ENCODE measurements at places on chromosomes 1 and 21.

- DNase-seq = no peak
Measured at GRCh38 chr1:31763671-31764311, 349 bp downstream of the ADGRB2 start.

GRCh38 chr1:40720493-40720892 lies 29.0 kb downstream of the NFYC start:
- DNase-seq = no peak

DNA sequence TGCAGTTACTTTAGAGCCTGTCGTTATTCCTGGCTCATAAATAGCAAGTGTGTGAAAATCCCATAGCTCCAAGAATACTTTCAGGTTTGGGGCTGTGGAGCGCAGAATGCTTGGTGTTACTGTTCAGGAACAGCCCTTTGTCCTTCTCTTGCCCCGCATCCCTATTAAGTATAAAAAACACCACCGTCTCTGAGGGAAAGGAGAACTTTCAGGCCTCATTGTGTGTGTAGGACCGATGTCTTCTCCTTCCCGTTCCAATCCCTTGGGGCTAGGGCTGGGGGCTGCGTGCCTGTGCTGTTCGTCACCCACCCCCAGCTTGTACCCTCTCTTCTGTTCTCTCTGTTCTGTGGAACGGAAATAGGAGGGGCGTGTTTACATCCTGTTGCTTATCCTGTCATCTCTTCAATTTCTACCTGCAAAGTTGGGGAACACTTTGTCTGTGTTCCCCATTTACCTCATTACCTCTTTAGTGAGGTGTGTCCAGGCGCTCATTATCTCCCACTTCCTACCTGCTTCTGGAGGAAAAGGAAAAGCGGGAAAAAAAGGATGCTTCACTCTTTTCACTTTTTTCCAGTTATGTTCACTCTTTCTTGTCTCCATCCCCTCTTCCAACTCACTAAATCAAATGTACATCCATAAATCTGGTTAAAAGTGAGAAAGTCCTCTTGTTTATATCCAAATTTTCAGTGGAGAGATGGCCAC lies 788 bp upstream of the TXNIP start:
- DNase-seq = no peak

DNA sequence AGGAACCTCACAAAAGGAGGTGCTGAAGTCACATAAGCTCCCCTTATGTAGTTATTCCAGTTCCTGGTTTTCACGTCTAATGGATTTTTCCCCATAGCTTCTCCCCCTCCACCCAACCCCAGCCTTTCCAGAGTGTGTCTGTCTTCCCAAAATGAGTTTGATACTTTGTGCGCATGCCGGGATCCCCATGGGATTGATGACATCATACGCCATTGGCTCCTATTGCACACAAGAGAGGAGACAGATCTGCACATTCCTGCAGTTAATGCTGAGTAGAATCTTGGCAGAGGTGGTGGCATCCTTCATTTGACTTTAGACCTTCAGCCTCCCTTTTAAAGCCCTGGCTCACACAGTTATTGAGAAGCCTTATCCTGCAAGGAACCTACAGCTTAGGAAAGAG lies 71.4 kb downstream of the DDR2 start:
- DNase-seq = peak; percentile 37

DNA sequence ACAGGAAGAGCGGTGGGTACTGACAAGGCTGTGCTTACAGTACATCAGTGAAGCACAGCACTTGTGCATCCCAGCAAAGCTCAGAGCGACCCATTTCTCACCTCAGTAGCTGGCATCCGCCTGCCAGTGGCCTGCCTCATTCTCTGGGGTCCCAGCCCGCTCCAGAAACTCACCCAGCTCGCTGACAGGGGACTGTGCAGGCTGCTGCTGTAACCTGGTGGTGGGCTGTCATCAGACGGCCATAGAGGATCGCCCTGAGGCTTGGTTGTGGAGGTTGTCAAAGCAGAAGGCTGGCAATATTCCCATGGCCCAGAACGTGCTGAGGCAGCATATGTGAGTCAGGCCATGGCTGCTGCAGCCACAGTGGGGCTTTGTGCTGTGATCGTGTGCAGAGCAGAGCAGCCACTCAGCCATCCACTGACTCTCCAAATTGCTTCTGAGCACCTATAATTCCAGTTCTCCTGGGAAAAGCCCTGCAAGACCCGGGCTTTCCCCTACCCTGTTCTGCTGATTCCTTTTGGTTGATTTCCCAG lies 13.6 kb upstream of the GPR137B start:
- DNase-seq = no peak

- DNase-seq = no peak
Measured at GRCh38 chr21:45285266-45285931, 2.3 kb downstream of the POFUT2 start.

DNA sequence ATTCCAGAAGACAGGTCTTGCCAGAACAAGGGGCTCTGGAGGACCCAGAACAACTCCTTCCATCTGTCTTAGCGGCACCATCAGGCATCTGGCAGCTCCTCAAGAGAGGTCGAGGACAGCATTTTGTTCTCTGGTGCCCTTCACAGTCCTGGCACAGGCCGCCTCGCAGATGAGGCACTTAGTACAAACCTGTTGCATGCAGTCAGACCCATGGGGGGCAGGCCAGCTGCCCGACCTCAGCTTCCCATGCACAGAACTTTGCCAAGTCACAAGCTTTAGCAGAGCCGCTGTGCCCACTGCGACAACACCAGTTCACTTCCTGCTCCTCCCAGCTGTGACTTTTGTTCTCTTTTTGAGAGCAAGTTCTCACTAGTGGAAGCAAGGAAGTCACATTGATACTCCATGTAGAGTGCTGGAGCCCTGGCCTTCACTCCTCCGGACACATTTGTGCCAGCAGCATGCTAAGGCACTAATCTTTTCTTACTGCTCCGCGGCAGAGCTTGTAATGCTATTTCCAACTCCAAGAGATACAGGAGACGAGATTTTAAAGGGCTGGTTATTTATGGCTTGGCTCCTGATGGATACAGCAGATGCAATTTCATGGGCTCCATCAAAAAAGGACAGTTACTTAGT lies 44.6 kb downstream of the HMGB4 start:
- DNase-seq = no peak

DNA sequence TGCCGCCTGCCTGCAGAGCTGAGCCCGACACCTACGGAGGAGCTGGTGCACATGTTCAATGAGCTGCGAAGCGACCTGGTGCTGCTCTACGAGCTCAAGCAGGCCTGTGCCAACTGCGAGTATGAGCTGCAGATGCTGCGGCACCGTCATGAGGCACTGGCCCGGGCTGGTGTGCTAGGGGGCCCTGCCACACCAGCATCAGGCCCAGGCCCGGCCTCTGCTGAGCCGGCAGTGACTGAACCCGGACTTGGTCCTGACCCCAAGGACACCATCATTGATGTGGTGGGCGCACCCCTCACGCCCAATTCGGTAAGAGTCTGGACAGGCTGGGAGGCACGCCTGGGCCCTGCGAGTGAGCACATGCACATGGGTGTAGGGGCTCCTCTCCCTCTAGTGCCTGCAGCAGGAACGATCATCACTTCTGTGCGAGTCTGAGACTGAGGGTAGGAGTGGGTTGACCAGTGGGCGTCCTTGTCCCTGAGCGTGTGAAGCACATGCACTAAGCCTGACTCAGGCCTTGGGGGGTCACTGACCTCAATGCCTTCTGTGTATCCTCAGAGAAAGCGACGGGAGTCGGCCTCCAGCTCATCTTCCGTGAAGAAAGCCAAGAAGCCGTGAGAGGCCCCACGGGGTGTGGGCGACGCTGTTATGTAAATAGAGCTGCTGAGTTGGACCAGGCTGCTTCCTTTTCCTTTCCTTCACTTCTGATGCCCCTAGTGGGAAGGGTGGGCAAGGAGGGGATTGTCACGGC lies 6.9 kb downstream of the DMAP1 start:
- DNase-seq = no peak

DNA sequence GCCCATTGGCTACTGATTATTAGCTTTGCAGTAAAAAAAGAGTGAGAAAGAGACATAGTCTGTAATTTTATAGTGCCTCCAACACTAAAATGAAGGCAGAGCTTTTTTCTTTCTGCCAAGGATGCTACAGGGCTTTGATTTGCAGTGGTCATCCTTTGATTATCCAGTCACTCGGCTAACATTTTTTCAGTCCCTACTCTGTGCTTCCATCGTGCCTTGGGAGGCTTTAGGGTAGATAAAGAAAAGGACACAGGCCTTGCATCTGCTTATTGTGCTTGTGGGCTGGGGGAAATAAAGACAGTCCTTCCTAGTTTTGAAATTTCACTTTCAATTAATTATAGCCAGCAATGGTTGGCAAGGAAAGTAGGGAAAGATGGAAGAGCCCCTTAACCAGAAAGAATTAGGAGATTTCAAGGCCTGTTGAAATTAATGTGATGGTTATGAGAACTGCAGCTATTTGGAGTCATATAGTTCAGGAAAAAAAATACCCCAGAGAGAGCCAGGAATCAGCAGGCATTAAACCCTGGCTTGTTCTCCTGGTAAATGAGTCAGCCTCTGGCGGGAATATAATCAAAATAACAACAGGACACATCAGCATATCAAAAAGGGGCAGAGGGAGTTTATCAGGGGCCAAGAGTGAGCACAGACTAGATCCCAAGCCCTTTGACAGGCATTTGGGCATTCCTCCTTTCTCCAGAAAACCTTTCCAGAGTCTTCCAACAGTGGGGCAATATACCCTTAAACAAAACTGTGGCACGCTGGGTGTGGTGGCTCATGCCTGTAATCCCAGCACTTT lies 27.4 kb downstream of the CACHD1 start:
- DNase-seq = no peak

DNA sequence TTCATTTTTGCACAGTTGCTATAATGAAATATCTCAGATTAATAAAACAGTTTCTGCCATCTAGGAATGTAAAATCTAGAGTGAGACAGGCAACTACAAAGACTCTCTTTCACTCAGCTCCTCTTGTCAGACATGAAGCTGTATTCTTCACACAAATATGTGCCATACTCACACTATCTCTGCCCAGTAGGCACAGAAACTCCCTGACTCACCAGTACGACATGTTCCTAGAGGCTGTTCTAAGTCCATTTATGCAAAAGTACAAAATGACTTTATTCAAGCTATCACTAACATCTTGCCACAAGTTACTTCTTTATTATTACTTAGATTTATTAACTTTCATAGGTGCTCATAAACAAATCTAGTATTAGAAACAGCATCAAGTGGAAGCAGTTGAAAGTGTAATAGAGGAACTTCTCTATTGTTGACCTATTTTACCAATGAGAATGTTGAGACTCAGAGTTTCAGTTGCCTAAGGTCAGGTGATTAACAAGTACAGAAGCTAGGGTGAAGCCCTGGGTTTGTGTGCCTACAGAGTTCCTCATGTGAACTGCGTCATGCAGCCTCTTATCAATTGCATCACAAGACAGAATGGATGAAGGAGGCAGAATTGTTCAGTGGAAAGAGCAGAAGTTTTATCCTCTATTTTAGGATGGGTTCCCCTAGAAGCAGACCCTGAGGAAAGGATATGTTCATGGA lies 98.9 kb downstream of the RGS2 start:
- peak; percentile 51 for DNase-seq

DNA sequence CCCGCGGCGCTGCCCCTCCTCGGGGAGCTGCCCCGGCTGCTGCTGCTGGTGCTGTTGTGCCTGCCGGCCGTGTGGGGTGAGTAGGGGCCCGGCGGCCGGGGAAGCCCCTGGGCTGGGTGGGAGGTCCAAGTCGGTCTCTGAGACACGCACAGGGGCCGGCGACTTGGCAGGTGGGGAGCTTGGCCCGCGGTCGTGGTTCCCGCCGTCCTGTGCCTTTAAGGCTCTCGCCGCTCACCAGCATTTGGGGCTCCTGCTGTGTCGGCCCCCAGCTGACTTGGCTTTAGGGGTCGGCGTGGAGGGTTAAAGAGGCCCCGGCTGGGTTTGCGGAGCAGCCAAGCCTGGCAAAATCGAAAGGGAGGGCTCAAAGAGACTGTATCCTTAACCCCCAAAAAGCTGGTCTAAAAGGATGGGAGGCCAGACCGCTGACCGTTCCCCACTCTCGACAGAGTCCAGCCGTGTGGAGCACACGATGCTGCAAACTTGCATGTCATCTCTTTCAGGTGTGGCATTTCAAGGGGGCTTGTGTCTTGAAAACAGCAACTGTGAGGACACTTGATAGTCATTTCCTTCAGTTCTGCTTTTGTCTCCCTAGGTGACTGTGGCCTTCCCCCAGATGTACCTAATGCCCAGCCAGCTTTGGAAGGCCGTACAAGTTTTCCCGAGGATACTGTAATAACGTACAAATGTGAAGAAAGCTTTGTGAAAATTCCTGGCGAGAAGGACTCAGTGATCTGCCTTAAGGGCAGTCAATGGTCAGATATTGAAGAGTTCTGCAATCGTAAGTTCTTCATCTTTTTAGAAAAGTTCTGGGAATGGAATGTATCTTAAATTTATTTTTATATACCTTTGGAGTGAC lies 540 bp downstream of the CD55 start:
- no peak for DNase-seq

DNA sequence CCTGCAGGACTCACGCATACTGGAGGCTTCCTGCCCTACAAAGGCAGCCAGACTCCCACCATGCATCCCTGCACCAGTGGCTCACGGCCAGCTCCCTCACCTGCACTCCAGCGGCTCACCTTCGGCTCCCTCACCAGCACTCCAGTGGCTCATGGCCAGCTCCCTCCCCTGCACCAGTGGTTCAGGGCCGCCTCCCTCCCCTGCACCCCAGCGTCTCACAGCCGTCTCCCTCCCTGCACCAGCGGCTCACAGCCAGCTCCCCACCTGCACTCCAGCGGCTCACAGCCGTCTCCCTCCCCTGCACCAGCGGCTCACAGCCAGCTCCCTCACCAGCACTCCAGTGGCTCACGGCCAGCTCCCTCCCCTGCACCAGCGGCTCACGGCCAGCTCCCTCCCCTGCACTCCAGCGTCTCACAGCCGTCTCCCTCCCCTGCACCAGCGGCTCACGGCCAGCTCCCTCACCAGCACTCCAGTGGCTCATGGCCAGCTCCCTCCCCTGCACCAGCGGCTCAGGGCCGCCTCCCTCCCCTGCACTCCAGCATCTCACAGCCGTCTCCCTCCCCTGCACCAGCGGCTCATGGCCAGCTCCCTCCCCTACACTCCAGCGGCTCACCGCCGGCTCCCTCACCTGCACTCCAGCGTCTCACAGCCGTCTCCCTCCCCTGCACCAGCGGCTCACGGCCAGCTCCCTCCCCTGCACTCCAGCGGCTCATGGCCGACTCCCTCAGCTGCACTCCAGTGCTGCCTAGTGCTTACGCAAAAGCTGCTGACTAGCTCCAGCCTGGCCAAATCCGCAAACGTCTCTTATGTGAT lies 324.5 kb downstream of the NPHP4 start:
- no peak for DNase-seq

GRCh38 chr1:166763318-166763717 lies 76.0 kb upstream of the POGK start:
- DNase-seq = no peak

Data from fibroblast of the conjunctiva (primary cell).